Fibroblast of skin of abdomen (primary cell): ENCODE measurements at places on chromosomes 2 and 18.

DNA sequence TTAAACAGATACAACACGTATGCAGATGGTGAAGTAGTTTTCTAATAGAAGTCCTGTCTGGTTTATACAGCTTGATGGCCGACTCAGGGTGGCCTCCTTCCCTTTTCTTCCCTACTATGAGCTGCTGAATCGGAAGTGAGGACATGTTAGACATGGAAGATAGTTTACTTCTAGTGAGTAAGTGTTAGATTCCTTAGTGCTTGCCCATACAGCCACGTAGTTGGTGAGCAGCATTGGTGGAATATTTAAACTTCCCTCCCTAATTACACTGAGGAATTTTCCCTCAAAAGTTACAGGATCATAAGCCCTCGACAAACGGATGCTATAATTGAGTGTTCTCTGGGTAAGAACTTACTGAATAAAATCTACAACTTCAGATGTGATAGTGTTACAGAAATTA is 52.1 kb downstream of the RHBDD1 start:
- DNase-seq = peak; percentile 80

DNA sequence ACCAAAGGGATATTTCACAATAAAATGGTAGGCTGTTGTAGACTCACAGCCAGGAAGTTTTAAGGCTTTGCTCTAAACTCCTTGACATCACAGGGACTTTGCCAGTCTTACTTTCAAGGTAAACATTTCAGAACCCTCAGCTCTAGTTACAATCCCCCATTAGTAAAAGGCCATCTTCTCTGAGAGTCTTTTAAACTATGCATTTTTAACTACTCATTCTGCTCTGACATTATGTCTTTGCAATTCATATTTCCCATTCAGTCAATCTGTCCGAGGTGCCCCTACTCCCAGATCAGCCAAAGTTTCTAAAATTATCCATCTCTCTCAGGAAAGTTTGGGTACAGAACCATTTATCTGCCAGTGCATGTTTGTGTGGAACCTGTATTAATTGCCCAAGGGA is 1094.1 kb downstream of the TDRD15 start:
- DNase-seq = no peak

- DNase-seq = no peak
Measured at GRCh38 chr2:172462373-172462848, 35.0 kb downstream of the ITGA6 start.

GRCh38 chr2:239300871-239301735 is 99.7 kb downstream of the HDAC4 start:
- no peak for DNase-seq

- DNase-seq = peak; percentile 99
Measured at GRCh38 chr2:39494784-39495251, 57.7 kb upstream of the MAP4K3 start.

GRCh38 chr2:938181-939005 is 12.3 kb upstream of the SNTG2 start:
- peak; percentile 63 for DNase-seq

DNA sequence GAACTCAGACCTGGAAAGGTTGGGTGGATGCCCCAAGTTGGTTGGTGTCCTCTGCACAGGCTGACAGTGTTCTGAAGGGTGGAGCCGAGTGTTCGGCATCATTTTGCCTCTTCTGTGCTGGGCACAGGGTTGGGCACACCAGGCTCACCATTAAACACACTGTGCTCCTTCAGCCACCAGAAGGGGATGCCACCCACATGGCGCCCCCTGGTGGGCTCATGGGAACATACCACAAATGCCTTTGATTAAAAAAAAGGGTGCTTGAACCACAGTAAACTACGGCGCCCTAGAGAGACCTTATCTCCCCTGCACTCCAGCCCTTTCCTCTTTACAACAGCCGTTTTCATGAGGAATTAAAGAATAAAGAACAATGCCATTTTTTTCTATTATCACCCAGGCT is 89.4 kb downstream of the CELF4 start:
- peak; percentile 13 for DNase-seq

DNA sequence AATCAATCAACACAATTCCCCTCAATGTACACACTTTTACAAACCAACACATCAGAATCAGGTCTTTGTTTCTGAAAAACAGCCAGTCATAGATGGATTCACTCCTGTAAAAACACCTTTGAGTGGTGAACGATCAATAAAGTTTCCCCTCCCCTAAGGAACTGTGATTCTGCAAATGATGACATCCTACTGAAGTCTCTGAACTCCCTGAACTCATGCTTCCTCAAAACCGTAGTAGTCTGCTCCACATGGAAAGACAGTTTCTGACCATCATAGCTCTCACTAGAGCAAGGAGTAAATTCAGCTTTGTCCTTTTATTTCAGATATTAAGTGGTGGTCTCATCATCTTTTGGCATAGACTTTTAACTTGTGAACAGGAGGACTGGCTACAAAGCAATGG is 43.5 kb upstream of the ACTR3 start:
- DNase-seq = no peak

DNA sequence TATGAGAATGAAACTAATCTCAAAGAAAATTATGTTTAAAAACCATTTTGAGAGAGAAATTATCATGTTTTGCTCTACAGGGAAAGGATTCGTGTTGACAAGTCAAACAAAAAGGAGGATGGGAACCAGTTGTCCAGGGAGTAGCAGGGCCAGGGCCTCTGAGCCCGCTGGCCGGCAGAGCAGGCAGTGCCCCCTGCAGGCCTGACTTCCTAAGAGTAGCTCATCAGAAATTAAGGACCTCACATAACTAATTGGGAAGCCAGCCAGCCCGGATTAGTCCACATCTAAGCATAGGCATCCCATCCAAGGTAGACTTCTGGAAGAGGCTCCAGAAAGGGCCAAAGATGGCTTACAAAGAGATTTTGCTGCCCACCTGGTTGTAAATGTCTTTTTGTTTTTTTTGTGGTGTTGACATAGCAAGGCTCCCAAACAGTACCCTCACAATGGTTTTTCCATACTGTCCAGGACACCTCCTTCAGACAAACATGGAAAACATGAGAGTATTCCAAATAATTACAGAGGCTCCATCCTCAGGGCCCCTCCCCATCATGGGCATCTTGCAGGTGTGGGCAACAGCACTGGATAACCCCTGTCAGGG is 241.2 kb upstream of the TANK start:
- peak; percentile 50 for DNase-seq

DNA sequence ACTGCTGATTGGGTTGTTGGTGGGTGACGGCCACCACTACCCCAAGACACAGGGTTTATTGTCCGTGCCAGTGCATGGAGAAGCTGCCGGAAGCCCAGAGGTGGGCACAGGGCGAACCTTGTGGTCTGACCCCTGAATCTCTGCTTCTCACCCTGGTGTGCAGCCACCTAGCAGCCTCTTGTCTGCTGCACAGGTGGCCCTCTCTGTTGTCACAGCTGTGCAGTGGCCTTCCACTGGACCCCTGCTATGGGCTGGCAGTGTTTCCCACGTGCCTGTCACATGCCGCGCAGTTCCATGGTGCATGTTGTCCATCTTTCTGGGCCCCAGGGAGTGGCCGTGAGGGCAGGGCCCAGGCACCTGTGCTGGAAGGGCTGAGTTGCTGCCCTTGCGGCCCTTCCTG is 15.2 kb downstream of the ATG4B start:
- DNase-seq = no peak

GRCh38 chr2:128448331-128449225 is 129.9 kb upstream of the HS6ST1 start:
- DNase-seq = no peak

- DNase-seq = peak; percentile 81
Measured at GRCh38 chr2:65231892-65232477, 4.4 kb downstream of the ACTR2 start.

DNA sequence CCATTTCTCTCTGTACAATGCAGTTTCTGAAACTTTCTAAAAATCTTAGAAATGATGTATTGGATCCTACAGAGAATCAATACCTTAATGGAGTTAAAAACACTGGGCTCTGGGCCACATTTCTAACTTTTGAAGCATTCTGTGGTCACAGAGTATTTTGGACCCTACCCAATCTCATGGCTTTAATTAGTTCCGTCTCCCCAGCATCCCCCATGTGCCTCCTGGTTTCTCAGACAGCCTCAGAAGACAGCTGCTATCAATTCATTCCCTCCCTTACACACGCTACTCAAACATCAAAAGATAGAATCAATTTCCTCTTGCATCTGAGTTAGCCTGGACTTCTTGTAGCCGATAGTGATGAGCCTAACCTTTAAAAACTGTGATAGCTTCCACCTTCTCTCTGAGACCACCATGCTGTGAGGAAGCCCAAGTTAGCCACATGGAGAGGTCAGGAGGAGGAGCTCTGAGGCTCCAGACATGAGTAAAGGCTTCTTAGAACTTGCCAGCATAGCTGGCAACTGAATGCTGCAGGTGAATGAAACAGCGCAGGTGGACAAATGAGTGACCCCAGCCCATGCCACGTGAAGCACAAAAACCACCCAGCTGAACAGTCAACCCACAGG is 10.4 kb downstream of the ADCY3 start:
- DNase-seq = peak; percentile 97

DNA sequence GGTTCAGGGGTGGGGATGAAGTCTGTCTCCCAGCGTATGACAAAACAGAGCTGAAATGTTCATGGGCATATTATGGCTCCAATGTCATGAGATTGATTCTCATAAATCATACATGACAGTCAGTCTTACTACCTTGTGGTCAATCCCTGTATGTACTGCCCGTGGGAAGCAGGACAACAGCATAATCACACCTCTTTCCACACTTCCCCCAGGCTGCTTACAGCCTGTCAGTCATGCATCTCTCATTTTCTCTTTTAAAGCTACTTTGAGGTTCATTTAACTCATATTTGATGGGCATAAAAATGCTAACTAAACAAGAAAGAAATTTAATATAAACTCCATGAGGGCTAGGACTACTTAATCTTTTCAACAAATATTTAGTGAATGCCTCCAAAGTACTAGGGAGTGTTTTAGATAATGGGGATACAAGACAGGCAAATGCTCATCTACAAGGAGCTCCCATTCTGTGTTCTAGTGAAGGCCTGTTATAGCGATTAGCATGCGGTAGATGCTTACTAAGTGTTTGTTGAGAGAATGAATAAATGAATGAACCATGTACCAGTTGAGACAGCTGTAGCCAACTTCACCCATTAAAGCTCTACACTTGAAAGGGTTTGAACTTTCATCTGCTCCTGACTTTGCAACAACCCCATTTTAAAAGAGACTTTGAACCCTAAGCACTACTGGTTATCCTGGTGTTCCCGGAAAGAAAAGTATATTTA is 89.1 kb downstream of the ALPK2 start:
- DNase-seq = no peak

DNA sequence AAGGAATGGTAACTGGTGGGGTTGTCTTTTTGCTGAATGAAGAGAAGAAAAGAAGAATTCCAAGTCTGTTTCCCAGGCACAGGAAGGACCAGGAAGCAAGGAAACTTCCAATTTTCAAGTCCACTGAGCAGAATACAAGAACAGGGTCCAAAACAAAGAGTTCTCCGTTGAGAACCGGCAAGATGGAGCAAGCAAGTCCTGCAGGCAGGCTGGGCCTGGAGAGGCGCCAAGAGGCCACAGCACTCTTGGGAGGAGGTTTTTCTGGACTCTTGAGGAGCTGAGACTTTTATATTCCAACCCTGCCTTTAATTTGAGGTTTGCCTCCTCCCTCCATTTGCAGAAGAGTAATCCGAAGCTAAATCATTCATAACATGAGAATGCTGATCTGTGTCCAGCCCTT is 224.5 kb downstream of the IKZF2 start:
- no peak for DNase-seq

DNA sequence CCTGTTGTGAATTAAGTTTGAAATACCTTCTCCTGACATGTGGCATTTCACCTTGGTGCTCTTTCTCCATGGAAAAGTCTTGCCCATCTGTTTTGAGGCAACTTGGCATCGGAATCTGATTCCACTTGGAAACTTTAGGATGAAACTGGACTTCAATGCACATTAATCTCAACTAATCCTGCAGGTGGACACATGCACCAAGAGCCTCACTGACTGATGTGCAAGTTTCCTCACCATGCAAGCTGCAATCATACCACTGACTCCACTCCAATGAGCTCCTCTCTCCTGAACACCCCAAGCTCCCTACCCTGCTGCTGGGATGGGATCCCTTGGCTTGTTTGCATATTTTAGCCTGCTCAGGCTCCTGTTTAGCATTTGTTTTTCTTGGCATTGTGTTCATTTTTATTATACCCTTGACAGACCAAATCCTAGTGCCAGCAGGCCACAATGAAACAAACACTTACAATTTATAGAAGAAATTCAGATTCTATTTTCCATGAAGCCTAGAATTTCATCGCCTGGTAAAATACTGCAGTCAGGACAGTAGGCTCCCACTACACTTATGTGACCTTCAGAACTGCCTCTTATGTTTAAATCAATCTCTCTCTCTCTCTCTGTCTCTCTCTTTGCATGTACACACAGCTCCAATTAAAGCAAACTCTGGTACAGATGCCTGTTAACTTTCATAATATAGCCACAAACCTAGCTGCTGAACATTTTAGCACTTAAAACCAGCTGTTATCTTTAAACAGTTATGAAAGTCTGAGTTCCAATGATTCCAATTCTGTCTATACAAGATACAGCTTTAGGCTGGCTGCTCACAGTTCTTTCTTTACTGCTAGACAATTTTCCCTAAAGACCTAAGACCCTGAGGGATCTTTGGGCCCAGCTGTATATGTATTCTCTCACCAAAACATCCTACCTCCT is 141.5 kb downstream of the OSR1 start:
- no peak for DNase-seq

- DNase-seq = no peak
Measured at GRCh38 chr2:108383146-108383830, 5.5 kb downstream of the SULT1C4 start.

DNA sequence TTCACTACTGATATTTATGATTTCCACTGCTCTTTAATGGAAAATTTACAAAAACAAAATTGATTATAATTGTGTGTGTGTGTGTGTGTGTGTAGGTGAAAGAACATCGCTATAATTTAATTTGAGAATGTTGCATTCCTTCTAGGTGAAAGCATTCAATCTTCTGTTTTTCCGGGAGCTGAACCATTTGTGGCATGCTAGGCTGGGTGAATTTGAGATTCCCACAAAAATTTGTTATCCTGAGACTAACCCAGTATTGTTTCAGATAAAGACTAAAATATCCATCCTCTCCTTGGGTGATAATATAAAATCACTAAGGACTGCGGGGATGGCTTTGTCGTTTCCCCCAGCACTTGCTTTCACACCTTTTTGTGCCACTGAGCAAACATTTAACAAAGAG is 911.2 kb upstream of the PIK3C3 start:
- no peak for DNase-seq

- no peak for DNase-seq
Measured at GRCh38 chr2:86744152-86744551, 24.1 kb downstream of the RMND5A start.

- DNase-seq = no peak
Measured at GRCh38 chr2:124559236-124559635, 534.1 kb downstream of the CNTNAP5 start.

DNA sequence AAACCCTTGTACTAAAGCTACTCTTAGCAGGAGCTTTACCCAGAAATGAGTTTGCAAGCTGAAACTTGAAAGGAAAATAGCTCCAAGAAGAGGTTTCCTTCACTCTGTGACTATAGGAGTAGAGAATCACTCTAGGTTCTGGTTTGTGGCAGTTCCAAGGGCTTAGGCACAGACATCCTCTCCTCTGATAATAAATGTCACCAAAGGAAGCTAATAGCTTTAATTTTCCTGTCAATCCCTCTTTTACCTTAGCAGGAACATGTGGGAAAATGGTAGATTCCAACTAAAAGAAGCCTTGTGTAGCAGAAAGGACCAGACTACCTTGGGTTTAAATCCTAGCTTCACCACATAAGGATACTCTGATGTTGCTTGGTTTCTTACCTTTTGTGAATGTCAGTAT is 104.0 kb downstream of the FSHR start:
- no peak for DNase-seq

GRCh38 chr18:74457043-74457724 is at the start of gene DIPK1C:
Gene DIPK1C (minus strand): TSS chr18:74457308. CDS start chr18:74457259, 49 bp downstream.
- DNase-seq = no peak

GRCh38 chr18:78926243-78926615 is 53.4 kb upstream of the SALL3 start:
- no peak for DNase-seq
